Brain pericyte (primary cell): ENCODE measurements at places on chromosomes 6 and 20.

DNA sequence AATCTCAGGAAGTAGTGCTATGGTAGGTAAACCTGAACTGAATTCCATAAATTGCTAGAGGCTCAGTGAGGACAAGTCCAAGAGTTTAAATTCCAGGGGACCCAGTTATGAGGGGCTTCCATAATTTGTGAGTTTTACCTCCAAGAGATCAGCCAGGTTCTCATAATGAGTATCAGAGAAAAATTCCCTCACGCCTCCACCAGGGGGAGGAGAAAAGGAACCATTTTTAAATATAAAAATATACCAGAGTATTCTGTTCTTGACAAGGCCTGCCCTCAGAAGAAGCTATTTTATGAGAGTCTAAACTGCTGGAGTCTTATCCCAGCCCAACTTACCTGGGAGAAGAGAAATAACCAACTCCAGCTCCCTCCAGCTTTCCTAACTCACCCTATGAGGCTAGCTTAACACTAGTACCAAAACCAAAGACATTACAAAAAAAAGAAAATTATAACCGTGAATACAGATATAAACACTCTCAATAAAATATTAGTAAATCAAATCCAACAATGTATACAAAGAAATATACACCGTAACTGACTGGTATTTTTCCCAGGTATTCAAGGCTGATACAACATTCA lies 158.7 kb downstream of the TFAP2A start:
- DNase-seq = no peak

DNA sequence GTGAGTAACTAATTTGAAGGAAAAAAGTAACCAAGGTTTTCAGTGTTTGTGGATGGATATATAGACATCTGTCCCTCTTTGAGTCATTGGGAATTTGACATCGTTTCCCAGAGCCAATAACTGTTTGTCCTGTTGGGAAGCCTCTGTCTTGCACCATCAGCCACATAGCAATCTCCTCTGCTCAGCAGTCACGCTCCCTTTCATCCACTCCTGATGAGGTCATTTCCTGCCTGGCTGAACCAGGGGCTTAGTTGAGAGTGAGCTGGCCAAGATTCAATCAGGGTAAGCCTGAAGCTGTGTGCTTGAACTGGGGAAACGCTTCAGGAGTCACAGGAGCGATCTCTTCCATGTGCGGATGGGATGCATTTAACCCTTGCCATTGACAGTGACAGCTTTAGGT lies 121.5 kb upstream of the FOXQ1 start:
- DNase-seq = no peak

- no peak for DNase-seq
Observed at GRCh38 chr6:125203395-125203794, 49.8 kb downstream of the TPD52L1 start.

DNA sequence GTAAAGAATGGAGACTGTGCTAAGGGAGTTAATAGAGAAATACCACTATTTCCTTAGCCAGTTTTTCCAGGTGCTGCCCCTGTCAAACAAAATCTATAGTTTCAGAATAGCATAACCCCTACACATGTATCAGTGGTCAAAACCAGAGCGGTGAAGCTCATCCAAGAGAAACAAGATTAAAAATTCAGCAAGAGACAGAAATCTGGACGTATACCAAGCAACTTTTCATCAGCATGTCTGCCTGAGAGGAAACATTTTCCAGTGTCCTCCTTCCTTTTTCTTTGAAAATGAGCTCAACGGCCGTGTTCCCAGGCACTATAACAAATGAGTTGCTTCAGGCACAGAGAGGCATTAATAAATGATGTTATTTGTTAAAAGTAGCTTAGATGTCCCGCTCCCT lies 416.5 kb downstream of the BCKDHB start:
- no peak for DNase-seq

DNA sequence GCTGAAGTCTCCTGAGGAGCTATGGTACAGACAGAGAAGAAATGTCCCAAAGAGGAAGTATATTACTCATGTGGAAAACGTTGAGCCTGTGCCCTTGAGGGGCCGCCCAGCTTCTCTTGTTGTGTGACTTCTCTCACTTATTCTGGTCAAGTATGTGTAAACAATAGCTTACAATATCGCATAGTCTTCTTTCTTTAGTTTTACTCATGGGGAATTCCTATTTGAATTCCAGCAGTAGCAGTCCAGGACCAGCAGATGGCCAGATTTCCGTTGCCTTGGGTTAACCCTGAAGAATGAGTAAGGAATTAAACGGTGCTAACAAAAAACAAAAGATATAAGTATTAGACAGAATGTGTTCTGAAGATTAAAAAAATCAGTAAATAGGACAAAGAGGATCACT lies 522.0 kb upstream of the GJE1 start:
- DNase-seq = no peak

DNA sequence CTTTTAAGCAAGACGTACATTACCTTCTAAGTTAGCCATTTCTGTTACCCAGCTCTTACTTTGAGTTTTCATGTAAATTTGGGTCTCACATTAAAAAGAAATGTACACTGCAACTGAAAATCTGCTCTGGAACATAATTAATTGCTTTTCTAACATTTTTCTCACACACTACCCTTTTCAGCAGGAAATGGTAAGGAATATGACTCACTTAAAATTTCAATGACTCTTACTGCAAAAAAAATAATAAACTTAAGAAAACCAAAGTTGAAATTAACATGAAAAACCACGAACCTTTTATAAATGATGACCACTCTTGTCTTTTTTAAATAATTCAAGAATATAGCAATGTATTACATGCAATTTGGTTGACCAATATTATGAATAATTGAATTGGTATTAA lies 1.3 kb downstream of the CGA start:
- DNase-seq = no peak

DNA sequence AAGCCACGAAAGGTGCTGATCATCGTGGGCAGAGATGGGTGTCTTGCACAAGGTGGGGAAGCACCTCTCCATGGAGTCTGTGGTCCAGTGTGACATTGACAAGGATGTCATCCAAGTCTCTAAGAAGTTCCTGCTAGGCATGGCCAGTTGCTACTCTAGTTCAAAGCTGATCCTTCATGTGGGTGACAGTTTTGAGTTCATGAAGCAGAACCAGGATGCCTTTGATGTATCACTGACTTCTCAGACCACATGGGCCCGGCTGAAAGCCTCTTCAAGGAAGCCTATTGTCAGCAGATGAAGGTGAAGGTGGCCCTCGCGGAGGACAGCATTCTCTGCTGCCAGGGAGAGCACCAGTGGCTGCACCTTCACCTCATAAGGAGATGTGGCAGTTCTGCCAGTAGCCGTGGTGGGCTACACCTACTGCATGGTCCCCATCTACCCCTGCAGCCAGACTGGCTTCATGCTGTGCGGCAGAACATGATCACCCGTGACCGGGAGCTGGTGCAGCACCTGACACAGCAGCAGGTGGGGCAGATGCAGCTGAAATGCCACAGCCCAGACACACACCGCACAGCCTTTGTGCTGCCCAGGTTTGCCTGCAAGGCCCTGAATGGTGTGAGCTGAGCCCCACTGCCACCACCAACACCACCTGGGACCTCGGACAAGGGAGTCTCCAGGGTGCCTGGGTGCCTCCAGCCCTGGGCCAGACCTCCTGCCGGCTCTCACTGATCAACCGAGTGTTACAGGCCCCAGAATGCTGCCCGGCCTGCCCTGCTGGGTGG lies 75.0 kb upstream of the SULF2 start:
- no peak for DNase-seq

- DNase-seq = no peak
Observed at GRCh38 chr20:8265588-8265987, 133.5 kb downstream of the PLCB1 start.

GRCh38 chr6:150698391-150698790 lies 98.7 kb downstream of the PLEKHG1 start:
- no peak for DNase-seq

DNA sequence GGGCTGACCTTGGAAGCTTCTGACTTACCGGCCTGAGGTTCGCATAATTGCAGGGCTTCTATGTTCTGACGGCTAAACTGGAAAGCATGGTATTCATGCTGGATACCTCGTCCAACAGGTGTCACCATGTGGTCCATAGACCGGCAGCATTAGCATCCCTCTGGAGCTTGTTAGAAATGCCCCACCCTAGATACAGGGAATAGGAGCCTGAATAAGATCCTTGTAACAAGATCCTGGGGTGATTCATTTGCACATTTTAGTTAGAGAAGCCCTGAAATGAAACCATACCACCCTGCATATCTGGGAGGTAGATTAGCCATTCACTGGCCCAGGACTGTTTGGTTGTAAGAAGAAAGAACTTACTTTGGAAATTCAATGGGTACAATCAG lies 77.7 kb downstream of the TMEM170B start:
- no peak for DNase-seq

DNA sequence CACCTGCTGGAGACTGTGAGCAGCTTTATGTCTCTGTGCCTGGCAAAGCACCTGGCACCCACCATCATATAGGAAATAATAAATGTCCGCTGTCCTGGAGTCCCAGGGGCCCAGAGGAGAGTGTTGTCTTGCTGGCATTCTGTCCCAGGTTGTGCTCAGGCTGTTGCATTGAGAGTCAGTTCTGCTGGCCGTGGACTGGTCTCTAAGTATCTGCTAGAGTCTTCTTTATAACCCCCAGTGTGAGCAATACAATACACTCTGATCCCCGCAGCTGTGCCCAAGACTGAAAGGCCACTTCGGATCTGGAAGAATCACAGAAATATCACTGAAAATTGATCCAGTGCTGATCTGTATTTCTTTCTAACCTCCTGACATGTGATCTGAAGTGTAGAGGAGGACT lies 38.3 kb upstream of the HINT3 start:
- DNase-seq = no peak

DNA sequence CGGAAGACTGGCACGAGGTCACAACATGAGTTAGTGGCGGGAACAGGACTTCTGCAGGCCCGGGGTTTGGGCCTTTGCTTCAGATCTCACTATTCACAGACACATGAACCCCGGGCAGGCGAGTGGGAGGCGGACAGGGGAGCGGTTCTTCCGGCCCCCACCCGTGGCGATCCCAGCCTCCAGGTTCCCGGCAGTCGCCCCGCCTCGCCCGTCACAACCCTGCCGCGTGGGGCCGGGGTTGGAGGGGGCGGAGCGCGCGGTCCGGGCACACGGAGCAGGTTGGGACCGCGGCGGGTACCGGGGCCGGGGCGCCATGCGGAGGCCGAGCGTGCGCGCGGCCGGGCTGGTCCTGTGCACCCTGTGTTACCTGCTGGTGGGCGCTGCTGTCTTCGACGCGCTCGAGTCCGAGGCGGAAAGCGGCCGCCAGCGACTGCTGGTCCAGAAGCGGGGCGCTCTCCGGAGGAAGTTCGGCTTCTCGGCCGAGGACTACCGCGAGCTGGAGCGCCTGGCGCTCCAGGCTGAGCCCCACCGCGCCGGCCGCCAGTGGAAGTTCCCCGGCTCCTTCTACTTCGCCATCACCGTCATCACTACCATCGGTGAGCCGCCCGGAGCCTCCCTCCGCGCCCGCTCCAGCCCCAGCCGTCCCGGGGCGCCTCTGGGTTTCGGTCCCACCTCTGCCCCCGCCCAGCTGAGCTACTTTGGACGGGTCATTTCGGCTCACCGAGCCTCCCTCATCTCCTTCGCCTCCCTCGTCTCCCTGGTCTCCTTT lies at the start of gene KCNK15:
Gene KCNK15 (plus strand): TSS at position 268 of the 769 bp plus-strand sequence. CDS start 46 bp downstream, at position 314.
- DNase-seq = no peak

DNA sequence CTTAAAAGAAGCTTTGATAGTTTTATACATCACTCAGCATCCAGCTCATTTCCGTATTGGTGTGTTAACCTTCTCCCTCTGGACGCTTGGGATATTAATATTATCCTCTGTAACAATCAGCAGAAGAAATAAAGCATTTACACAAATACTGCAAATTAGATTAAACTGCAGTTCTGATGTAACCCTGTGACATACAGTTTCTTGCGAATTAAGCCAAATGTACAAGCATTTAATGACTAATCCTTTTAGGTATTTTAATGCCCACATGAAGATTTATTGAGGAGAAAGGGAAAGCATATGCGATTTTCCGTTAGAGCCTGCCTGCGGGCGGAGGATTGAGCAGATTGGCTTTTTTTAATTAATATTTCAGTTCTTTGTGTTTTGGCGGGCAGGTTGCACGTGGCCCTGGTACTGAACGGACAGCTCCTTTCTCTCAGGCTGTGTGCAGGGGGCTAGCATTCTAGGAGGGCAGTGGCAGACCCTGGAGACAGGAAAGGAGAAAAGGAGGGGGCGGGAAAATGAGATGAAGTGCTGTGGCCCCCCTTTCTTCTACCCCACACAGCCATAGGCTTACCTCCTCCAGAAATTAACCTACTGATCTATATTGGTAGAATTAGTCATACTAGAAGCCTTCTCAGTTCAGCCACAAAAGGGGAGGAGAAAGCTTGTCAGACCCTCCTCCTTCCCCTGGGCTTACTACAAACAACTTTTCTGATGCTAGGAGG lies 14.1 kb upstream of the TFAP2D start:
- DNase-seq = no peak

DNA sequence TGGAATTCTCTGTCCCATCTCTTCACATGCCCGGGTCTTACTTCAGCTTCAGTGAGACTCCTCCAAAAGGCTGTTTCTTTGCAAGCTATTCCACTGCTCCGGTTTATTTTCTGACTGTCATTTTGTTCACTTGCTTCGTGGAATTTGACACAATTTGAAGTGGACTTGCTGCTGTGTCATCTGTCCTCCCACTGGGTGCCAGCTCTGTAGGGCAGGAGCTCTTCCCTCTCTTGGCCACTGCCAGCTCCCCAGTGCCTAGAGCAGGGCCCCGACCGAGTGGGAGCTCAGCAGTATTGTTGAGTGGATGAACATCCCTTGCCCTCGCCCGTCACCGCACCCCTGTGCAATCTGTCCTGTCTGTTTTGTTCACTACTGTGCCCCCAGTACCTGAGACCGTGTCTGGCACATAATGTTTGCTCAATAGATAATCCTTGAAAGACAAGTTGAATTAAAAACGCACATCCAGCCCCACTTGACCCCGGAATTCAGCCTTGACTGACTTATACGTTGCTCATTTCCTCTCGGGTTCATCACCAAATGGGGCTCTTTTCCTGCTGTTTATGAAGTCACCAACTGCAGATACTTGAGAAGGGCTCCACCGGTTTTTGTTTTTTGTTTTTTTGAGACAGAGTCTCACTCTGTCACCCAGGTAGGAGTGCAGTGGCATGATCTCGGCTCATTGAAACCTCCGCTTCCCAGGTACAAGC lies 170.3 kb upstream of the KCNG1 start:
- DNase-seq = no peak

DNA sequence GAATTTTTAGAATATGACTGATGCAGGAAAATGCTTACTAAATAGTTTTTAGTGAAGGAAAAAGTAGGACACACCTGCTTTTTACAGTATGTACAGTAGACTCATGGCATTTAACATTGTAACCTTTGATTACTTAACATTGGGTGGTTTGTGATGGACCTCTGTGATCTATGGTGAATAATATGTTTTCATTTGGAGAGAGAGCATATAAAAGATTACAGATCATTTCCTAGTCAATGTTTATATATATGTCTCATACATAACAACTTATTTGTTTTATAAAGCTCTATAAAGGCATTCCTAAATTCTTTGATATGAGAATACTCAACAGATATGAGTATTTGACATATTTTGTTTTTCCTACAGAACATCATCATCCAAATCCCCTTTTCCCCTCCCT lies 129.3 kb upstream of the PDE7B start:
- no peak for DNase-seq

DNA sequence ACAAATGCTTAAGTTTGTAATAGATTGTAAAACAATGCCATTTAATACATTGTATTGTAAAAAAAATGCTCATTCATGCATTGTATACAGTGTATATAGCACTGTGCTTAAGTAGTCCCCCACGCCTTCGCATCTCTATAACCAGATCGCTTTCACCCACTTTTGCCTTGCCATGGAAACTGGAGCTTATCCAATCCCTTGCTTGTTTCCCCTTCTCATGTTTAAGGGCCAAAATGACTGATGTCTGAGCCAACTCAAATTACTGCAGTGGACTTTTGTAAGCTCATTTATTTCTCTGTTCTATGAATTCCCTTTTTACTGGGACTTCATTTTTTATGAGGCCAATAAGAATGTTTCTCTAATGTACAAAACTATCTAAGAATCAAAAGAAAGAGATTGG lies 730.9 kb upstream of the GJE1 start:
- DNase-seq = no peak
